COR-L47 (cell line): ENCODE measurements at places on chromosomes 6 and 20.

DNA sequence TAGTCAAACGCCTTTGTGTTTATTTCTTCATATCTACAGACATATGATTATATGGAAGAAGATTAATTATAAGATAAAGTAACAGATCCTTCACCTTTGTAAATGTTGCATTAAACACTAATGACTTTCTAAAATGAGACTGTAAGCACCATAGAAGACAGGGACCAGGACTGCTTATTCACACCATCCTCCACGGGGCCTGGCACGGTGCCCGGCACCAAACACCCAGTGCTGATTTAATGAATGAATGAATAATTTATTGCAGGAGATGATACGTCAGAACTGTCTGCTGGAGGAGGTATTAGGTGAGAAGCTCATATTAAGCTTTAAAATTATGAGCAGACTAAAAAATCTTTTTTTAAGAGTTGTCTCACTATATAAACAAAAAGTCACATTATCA, 88.3 kb downstream of the SLX4IP start:
- peak; percentile 79 for DNase-seq

- no peak for DNase-seq
Observed at GRCh38 chr6:96943555-96944215, 19.2 kb downstream of the KLHL32 start.

DNA sequence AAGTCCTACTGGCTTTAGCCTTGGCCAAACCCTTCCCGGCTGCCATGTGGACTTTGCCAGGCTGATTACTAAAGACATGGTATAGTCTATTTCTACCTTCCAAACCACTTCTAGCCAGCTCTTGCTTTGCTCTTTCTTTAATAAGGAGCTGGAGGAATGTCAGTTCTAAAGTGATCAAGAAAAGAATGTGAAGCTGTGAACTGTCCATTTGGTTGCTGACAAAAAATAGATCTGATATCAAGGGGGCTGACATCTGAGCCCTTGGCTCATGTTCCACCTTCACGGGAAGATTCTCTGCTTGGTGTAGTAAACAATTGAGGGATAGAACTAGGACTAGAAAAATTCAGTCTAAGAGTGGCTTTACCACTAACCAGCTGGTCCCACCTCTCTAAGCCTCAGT, 22.6 kb downstream of the GNAS-AS1 start:
- no peak for DNase-seq

GRCh38 chr6:106380407-106380806, 19.9 kb downstream of the CRYBG1 start:
- DNase-seq = no peak

DNA sequence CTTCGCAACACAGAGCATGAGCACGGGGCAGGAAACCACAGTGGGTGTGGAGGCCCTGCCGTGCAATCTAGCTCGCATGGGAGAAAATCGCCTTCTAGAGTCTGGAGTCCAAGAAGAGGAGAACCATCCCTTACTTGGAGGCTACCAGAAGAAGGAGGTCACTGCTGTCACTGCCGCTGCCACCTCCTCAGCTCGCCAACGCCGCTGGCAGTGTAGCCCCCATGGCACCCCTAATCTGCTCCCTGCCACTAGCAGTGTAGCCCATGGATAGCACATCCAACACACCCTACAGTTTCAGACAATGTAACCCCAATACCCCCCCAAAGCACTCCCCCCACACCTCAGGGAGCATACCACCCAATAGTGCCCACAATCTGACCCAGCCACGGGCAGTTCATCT, 438.0 kb upstream of the ZNF337 start:
- no peak for DNase-seq

DNA sequence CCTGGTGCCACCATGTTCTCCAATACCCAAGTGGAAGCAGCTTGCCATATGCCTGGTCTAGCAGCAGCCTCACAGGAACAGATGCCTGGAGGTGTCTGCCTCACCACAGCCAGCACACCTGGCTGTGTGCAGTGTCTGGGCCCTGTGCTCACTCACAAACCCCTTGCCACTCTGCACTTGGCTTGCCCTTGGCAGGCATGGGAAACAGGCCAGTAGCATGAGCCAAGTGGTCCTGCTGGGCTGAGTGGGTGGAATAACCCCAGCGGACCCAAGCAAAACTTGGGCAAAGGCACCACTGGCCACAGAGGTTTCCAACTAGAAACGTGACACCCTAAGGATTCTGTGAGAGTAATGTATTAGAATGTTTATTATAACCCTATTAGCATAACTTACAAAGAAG, 600.5 kb upstream of the GJE1 start:
- no peak for DNase-seq

DNA sequence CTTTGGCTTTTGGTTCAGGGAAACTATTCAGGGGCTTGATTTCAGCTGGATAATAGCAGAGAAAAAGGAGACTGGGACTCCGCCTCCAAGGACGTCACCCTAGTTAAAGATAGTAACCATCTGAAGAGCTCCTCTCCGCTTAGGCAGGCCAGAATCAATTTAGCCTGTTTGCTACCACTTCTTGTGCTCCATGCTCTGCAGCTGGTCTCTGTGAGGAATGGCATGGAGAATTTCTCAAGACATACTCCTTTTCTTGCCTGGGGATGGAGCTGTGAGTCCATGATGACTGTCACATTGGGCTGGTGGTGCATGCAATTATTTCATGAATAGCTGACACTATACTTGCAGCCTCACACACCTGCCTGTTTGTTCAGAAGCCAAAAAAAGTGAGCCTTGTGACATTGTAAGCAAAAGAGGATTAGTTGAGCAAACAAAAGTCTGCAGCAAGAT, 61.4 kb downstream of the TXLNB start:
- DNase-seq = peak; percentile 81

GRCh38 chr6:27294409-27294808, 17.7 kb downstream of the POM121L2 start:
- DNase-seq = no peak

GRCh38 chr20:5061213-5061612, 58.5 kb downstream of the PCNA start:
- DNase-seq = no peak

DNA sequence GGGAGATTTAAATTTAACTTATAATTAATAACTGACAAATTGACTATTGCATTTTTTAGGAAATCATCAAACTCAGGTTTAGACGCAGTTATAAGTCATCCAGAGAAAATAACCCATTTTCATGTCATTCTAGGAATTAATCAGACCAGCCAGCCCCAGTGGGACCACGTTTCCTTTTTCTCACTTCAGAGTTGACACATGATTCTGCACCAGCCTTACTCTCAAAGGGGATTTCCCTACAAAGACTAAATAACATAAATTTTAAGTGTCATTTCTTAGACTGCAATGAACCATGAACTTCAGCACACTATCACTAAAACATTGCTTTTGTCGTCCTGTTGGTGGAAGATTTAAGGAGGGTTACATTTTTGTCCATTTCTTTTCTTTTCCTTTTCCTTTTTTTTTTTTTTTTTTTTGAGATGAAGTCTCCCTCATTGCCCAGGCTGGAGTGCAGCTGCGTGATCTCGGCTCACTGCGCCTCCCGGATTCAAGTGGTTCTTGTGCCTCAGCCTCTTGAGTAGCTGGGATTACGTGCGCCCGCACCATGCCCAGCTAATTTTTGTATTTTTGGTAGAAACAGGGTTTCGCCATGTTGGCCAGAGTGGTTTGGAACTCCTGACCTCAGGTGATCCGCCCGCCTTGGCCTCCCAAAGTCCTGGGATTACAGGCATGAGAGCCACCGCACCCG, 3.6 kb downstream of the IPCEF1 start:
- DNase-seq = no peak

GRCh38 chr6:135673501-135674309, 176.2 kb upstream of the AHI1 start:
- no peak for DNase-seq

DNA sequence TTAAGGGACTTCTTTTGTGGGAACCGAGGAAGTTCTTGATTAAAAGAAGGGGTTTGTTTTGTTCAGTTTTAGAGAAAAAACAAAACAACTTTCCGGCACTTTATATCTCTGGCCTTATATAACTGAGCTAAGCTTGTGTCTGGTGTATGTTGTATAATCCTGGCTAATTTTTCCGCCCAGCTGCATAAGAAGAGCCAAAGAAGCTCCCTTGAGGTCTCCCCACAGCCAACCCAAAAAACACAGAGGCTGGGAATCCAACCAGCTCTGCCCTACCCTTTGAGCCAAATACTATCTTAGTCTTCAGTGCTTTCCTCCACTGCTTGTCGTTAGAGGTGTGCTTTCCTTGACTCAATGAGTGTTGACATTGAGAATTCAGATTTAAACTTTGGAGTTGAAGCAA, 45.5 kb upstream of the RNF146 start:
- DNase-seq = no peak

- DNase-seq = no peak
Observed at GRCh38 chr6:145669627-145670034, 65.7 kb downstream of the EPM2A start.

DNA sequence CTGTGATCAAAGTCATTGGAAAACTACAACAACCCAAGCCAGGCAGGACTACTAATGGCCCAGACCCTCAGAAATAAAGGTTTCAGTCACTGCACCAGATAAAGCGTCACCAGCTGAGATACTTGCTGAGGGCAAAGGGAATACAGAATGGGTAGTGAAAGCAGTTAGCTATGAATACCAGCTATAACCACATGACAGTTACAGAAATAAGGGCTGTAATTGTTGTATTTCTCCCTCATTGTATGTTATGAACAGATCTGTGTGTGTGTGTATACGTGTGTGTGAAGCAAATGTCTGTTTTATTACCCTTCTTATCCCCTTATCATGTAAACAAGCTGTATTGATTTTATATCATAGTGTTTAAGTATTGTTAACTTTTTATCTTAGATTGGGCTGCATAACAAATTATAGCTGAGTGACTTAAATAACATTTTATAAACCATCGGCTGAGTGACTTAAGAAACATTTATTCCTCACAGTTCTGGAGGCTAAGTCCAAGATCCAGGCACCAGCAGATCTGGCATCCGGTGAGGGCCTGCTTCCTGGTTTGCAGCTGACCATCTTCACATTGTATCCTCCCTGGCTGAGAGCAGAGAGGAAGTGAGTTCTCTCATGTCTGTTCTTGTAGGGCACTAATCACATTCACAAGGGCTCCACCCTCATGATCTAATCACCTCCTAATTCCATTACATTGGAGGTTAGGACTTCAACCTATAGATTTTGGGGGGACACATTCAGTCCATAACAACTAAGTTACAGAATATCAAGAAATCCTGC, 46.0 kb upstream of the VSX1 start:
- no peak for DNase-seq

DNA sequence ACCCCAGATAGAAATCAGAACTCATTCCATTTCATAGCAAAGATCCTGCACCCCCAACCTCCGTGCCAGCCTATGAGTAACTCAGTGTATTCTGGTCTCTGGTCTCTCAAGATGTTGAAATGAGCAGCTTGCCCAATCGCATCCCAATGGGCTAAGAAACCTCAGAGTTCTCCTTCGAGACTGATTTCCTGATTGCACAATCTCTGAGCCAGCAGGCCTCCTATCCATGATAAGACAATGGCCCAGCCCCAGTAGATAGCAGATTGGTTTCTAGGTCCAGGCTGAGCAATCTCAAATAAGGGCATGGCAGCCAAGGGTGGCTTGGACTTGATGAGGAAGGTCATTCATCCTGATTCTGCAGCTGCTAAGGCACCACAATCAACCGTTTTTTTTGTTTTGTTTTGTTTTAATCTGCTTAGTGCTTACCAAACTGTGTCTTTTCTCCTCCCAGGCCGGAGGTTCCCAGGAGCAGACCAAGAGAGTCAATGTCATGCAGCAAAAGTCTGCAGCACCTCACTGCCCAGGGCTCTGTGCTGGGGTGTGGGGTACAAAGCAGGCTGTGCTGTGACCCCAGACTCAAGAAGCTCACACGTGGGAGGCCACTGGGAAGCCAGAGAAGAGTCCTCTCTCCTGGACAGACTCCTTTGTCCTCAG, 125.1 kb upstream of the NXT1 start:
- DNase-seq = no peak

DNA sequence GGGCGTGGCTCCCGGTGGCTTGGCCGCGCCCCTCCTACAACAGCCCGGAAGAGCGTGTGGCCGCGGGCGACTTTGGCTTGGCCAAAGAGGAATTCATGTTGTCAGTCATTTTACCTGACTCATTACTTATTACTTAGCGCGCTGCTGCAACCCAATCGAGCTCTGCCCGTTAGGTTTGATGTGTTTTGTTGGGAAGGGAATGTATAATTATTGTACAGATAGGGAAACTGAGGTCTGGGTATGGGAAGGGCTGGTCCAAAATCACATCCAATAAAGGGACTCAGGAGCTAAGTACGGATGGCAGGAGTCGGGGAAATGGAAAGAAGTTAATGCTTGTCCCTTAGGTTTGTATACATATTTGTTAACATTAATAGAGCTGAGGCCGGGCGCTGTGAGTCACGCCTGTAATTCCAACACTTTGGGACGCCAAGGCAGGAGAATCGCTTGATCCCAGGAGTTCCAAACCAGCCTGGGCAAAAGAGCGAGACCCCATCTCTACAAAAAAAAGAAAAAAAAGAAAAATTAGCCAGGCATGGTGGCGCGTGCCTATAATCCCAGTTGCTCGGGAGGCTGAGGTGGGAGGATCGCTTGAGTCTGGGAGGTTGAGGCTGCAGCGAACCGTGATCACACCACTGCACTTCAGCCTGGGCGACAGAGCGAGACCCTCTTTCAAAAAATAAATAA, 639 bp upstream of the ZNF335 start:
- DNase-seq = no peak

DNA sequence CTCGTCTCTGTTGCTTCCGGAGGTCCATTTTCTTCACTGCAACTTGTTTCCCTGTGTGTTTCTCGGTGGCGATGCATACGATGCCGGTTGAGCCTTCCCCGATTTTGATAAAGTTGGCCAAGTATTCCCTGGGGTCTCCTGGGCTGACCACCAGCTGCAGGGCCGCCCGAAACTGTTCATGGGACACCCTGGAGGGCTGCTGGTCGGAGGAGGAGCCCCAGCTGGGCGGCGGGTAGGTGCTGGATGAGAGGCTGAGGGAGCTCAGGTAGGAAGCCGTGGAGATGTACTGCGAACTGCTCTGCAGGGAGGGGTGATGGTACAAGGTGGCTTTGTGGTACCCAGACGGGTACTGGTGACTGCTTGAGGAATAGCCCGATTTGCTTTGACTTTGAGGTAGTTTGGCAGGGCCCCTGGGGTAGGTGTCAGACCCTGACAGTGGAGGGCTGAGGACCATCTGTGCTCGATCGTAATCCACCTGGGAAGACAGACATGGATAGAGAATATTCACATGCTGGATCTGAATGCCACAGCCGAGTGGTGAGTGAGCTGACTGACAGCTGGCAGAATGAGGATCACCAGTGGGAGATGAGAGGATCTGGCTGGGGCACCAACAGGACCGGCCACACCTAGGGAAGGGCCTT, 51.6 kb downstream of the LAMP5 start:
- no peak for DNase-seq

GRCh38 chr6:84278321-84278998, 51.0 kb upstream of the CEP162 start:
- no peak for DNase-seq

- DNase-seq = no peak
Observed at GRCh38 chr6:64034910-64035655, 399.5 kb downstream of the PHF3 start.
